Femur (tissue), 1 donor: ENCODE measurements at places on chromosomes 16 and 17.

DNA sequence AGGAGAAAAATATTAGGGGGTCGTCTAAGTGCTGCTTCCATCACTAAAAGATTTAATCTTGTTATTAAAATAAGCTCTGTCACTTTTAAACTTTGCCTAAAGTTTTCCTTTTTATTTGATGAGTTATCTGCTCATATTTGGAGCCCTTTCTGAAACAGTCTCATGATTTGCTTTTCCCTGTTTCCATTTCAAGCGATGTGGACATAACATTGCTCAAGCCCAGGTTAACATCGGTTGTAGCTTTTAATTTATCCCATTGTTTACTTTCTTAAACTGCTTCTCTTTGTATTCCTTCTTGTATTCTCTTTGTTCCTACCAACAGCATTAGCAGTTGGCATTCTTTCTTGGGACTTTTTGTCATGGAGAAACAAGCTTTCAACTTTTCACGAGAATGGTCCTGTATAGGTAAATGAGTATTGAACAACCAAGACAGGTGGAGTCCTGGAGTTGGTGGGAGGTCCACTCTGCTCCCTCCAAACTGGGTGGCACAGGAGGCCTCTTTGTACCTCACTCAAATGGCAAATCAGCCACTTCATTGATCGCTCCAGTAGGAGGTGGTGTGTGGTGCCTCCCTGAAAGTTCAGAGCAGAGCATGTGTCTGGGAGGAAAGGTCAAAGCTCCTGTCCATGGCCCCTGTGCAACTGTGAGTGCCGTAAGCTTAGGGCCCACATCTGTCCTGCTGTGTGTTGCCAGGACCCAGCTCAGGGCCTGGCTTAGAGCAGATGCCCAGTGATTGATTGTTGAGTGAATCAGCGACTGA lies 107.0 kb downstream of the CYLD start:
- no peak for DNase-seq

GRCh38 chr16:81451753-81452680 lies 7.4 kb downstream of the CMIP start:
- no peak for DNase-seq

- no peak for DNase-seq
Measured at GRCh38 chr17:78007647-78008046, 49.1 kb downstream of the TNRC6C start.

DNA sequence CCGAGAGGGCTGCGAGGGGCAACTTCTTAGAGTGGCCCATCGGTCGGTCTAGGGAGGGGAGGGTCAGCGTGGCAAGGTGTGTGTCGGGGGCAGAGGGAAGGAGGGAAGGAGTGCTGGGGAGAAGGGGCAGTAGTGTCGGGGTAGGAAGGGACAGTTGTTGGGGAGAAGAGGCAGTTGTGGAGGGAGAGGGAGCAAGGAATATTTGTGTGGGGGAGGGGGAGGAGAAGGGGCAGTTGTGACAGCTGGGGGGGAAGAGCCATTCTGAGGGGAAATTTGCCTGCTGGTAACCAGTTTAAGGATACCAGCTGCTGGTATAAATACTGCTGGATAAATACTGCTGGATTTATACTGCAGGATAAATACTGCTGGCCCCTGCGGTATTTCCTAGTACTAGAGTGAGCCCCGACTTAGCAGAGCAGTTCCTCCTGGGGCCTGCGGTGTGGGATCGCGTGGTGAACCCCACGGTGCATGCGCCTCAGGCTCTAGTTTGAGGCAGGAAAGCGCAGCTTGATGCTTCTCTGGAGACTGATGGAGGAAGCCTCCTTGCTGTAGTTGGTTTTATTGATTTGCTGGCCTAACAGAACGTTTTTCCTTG lies 309 bp downstream of the DNAH2 start:
- peak; percentile 55 for DNase-seq

GRCh38 chr16:3094289-3095027 lies 4.6 kb downstream of the ZSCAN10 start:
- no peak for DNase-seq

- no peak for DNase-seq
Measured at GRCh38 chr17:38761612-38762011, 9.1 kb downstream of the PSMB3 start.

- no peak for DNase-seq
Measured at GRCh38 chr16:49826515-49826914, 29.4 kb downstream of the ZNF423 start.

GRCh38 chr17:74452033-74452840 lies 14.2 kb upstream of the CD300A start:
- peak; percentile 71 for DNase-seq

- no peak for DNase-seq
Measured at GRCh38 chr17:66487121-66487520, 184.7 kb downstream of the PRKCA start.

GRCh38 chr16:50537533-50538290 lies 10.5 kb upstream of the NKD1 start:
- no peak for DNase-seq

DNA sequence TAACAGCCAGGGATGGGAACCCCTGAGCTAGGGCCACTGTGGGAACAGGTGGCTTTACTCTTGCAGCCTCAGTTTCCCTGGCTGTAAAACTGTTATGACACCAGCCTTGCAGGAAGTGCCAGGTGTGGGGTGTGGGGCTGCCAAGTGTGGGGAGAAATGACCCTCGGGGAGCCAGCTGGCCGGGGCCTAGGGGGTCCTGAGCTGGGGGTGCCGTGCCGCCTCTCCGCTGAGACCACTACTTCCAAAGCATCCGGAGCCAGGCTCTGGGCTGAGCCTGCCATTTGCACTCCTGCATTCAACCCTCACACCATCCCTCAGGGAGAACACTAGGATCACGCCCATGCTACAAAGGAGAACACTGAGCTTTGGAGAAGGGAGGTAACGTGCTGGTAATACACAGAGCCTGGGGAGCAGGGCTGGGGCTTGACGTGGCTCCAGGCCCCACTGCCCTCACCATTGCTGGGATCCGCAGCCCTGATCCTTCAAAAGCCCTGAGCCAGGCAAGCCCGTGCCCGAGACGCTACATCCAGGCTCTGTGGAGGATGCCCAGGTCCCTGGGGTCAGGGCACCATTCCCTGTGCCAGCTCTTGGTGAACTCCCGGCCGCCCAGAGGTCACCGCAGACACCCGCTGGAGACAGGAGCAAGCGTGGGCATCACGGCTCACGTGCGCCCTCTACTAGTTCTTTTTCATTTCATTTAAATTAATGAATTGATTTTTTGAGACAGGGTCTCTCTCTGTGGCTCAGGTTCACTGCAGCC lies 28.8 kb upstream of the GINS2 start:
- peak; percentile 70 for DNase-seq

GRCh38 chr16:4574919-4575705 lies 19.0 kb downstream of the C16orf96 start:
- DNase-seq: no peak

- DNase-seq: no peak
Measured at GRCh38 chr17:42399948-42400843, 12.0 kb upstream of the STAT3 start.

DNA sequence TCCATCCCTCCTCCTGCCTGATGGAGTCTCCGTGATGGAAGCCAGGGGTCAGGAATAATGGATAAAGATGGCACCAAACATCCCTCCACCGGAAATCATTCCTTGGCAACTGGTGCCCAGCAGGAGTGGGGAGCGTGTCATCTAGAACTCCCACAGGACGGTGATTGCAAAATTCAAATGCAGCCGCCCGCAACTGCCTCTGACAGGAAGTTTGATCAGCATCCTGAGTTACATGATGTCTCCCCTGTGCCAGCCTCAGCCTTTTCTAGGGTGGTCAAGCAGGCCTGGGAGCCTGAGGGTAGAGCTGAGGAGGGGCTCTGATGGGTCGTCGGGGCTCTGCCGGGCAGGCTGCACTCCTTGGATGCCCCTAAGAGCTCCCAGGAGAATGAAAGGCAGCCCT lies 52.8 kb downstream of the GSG1L start:
- no peak for DNase-seq

DNA sequence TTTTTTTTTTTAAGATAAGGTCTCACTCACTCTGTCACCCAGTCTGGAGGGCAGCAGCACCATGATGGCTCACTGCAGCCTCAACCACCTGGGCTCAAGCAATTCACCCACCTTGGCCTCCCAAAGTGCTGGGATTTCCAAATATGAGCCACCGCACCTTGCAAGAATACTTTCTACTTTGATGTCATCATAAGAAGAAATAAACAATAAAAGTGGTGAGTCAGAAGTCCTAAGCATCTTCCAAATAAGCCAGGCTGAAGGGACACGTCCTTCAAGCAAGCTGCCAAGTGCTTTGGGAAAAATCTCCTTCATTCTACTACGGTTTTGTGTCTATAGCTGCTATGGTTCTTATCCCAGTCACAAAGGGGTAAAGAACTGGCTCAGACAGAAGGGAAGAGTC lies 20.3 kb downstream of the HASPIN start:
- no peak for DNase-seq

- peak; percentile 47 for DNase-seq
Measured at GRCh38 chr17:9021992-9022572, 772 bp downstream of the NTN1 start.

DNA sequence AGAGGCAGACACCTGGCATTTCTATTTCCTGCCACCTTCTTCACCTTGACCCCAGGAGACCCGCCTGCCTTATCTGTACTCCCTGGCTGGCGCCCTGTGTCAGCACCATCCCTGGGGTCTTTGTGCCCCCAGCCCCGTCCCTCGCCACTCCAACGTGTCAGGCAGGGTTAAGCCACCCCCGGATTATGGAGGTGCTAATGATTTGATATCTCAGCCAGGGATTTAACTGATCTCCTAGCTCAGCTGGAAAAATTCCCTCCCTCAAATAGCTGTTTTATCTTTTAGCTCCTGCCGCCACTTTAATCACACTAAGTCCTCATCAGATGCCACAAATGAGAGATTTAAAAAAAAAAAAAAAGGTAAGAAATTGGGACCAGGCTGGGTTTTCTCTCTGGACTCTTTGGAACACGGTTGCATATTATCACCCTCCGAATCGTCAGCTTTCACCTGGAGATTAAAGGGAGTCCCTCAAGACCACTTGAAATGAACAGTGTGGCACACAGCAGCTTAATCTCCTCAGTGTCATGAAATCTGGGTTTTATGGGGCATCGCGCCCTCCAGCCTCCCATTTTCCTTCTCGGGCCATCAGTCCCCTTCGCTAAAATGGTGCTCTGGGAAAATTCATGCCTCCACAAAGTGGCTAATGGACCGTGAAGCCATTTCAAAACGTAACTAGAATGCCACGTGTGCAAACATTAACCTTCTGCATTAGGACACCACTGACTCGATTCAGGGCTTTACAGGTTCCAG lies 26.2 kb upstream of the WFDC1 start:
- no peak for DNase-seq

- DNase-seq: no peak
Measured at GRCh38 chr16:29743475-29743826, 2.3 kb downstream of the C16orf54 start.

GRCh38 chr17:60712675-60713074 lies 35.0 kb downstream of the BCAS3 start:
- no peak for DNase-seq

DNA sequence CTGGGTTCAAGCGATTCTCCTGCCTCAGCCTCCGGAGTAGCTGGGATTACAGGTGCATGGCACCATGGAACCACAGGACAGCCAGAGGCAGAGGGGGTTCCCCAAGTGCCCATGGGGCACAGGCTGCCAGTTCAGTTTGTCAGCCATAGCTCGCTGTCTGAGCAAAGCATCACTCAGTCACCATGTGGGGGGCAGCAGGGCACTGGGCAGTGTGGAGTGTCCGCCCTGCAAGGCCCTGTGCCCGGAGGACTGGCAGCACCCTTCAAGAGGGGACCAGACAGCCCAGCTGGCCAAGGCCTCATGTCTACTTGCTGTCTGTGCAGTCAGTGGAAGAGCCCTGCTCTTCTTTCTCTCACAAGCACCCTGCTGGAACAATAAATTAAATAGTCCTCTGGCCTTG lies 6.4 kb downstream of the ALYREF start:
- DNase-seq: no peak

- no peak for DNase-seq
Measured at GRCh38 chr17:49734515-49735490, 27.0 kb upstream of the SLC35B1 start.

DNA sequence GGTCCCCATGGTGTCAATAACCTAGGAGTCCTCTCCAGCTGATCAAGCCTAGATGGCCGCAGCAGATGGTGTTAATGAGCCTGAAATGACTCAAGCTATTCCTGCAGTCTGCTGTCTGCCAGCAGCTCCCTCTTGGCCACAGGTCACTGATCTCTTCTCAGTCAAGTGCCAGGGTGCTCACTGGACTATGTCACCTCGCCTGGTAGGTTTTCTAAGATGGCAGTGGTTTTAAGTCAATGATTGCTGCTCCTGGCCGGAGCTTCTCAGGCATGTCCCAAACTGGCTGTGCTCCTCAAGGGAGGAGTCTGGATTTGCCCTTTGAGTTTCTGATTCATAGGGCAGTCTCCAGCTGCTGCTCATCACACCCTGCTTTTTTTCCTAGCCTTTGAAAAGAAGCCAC lies 58.6 kb upstream of the SHISA6 start:
- DNase-seq: no peak

GRCh38 chr16:52783616-52784015 lies 236.7 kb upstream of the TOX3 start:
- DNase-seq: no peak

DNA sequence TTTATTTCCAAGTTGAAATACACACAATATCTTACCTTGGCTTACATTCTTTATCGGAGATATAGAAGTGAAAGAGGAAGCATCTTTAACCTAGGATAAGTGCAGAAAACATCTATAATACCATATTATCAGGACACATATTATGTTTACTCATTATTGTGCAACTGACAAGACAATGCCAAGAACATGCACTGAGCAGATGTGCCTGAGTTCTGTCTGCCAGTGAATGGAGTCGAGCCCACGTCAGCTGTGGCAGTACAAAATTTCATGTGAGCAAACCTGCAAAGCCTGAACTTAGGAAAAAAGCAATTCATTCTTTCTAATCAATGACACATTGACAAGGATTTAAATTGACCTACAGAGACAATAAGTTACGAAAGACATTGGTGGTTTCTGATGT lies 154.4 kb downstream of the AXIN2 start:
- no peak for DNase-seq

GRCh38 chr17:47810200-47810821 lies 11.3 kb downstream of the OSBPL7 start:
- DNase-seq: no peak

- no peak for DNase-seq
Measured at GRCh38 chr17:21042458-21043295, at the start of gene USP22. Gene USP22, minus strand, starts transcription at chr17:21043011. Its CDS starts 176 bp downstream, at chr17:21042835.

GRCh38 chr16:68940816-68941215 lies 97.5 kb downstream of the TANGO6 start:
- no peak for DNase-seq

GRCh38 chr17:76695059-76695831 lies 15.5 kb downstream of the MXRA7 start:
- DNase-seq: no peak

DNA sequence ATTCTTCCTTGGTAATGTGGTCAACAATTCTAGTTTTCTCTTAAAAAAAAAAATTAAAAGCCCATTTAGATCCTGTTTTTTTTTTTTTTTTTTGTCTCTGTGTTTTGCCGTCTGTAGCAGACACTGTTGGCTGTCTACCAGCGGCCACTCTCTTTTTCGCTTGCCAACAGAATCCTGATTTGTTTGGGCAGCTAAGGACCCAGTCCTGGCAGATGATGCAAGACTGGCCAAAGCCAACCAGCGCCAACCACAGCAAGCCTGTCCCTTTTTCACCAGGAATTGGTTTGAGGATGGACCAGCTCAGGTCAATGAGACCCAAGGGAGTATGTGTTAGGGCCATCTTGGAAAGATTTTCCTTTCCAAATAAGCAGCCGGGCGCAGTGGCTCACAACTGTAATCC lies 28.2 kb downstream of the ST3GAL2 start:
- no peak for DNase-seq

GRCh38 chr16:86611525-86611855 lies 33.1 kb downstream of the FOXL1 start:
- peak; percentile 76 for DNase-seq
